ENCODE measurements at places on chromosomes 6 and 20. TPM values are rescaled to one million over a fixed set of nuclear protein-coding genes. Genes with fewer than 3 reads are reported as not detected.

Gene ZNF311
- 1.4 TPM for polyA plus RNA-seq

Gene TAGAP
- 0.65 TPM for polyA plus RNA-seq

Gene PHACTR1
- 0.79 TPM for polyA plus RNA-seq

DNA sequence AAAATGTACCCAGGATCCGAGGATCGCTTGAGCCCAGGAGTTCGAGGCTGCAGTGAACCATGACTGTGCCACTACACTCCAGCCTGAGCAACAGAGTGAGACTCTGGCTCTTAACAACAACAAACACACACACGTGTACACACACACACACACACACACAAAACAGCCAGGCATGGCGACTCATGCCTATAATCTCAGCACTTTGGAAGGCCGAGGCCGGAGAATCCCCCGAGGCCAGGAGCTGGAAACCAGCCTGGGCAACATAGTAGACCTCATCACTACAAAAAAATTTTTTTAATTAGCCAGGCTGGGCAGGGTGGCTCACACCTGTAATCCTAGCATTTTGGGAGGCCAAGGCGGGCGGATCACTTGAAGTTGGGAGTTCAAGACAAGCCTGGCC is 23.3 kb upstream of the ARFGEF2 start:
- no peak for DNase-seq

- no peak for DNase-seq
Measured at GRCh38 chr20:44810391-44811149, at the start of gene RIMS4. Gene RIMS4 (minus strand): TSS chr20:44810546. CDS start chr20:44810271, 275 bp downstream.

All from ovary (tissue), 10 donors.